ENCODE measurements at places on chromosomes 7 and 10. TPM values are rescaled to one million over a fixed set of nuclear protein-coding genes. Genes with fewer than 3 reads are reported as not detected.

HTR7 gene
- 0.18 TPM for total RNA-seq

LEP gene
- total RNA-seq: not detected

CUL1 gene
- 58.0 TPM for total RNA-seq

NEBL gene
- 3.7 TPM for total RNA-seq

CELF2 gene
- not detected for total RNA-seq

NUTM2A gene
- total RNA-seq: not detected

CALHM3 gene
- not detected for total RNA-seq

OPALIN gene
- not detected for total RNA-seq

C1QL3 gene
- total RNA-seq: not detected

SPDYE8 gene
- not detected for total RNA-seq

HPS6 gene
- total RNA-seq: 36.5 TPM

VAX1 gene
- not detected for total RNA-seq

VSTM4 gene
- total RNA-seq: under 0.01 TPM

GPR146 gene
- total RNA-seq: not detected

PRR15 gene
- 11.0 TPM for total RNA-seq

SPDYE9 gene
- total RNA-seq: not detected

MYOZ1 gene
- not detected for total RNA-seq

Measured in myometrial cell (primary cell).